ENCODE measurements at places on chromosomes 13 and 19.
A peak's percentile ranks its signal among the peaks of the same experiment; 100 is the strongest.

DNA sequence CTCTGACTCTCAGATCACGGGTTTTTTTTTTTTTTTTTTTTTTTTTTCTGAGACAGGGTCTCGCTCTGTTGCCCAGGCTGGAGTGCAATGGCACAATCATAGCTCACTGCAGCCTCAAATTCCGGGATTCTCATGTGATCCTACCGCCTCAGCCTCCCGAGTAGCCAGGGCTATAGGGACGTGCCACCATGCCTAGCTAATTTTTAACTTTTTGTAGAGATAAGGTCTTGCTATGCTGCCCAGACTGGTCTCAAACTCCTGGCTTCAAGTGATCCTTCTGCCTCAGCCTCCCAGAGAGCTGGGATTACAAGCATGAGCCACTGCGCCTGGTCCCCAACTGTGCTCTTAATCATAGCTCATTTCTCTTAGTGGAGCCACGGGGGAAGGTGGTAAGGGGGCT lies 4.6 kb upstream of the GRAMD1A start:
- DNase-seq = no peak

DNA sequence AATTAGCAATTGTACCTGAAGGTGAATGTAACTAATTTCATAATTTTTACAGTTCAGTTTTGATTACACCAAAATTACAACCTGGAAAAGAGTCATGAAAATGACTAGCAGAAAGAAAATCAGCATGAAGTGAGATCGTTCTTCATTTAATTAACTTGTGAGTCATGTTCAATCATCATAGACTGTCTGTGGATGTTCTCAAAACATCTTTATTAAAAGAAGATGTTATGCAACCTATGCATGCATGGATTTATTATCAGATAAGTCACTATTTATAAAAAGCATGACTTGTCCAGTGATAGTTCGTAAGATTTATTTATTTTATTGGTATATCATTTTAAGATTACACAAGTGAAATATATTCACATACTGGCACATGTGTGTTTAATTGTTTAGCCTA lies 245.9 kb downstream of the ITGBL1 start:
- DNase-seq = no peak

GRCh38 chr13:74755065-74755464 lies 620.9 kb upstream of the KLF12 start:
- no peak for DNase-seq

DNA sequence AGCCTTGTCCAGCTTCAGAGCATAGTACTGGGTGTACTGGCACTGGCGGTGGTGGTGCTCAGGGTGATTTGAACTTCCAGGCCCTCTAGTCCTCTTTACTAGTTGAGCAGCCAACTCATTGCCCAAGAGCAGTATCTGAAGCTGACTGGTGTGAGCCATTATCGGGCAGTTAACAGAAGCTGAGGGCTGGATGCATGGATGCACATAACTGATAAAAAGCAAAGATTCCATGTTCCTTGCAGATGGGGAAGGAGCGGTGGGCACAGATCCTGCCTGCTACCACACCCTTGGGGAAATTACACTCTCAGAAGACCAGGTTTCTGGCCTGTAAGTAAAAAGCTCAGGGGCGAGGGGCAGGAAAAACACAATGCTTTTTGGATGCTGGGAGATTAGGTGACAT lies 499.4 kb upstream of the ARGLU1 start:
- DNase-seq = no peak

- no peak for DNase-seq
Observed at GRCh38 chr13:50406831-50407230, 391.6 kb downstream of the KCNRG start.

GRCh38 chr19:38649305-38650171 lies 2.1 kb downstream of the ACTN4 start:
- DNase-seq = no peak

GRCh38 chr13:42272804-42273175 lies 838 bp downstream of the AKAP11 start:
- DNase-seq = no peak

DNA sequence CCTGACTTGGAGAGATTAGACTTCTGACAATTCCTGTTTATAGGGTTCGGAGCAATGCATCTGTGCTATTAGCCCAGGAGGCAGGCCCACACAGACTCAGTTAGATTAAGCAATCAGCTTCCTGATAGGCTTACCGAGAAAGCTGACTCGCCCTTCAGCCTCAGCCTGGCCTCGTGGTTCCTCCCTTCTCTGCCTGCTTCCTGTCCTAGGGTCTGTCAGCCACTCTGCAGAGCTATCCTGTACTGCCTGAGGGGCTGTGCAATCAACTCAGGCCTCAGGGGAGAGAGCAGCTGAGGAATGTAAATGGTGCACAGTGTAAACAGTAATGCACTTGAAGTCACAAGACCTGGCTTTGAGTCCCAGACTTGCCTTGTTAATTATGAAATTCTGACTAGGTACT lies 30.7 kb downstream of the HTR2A start:
- peak; percentile 41 for DNase-seq

DNA sequence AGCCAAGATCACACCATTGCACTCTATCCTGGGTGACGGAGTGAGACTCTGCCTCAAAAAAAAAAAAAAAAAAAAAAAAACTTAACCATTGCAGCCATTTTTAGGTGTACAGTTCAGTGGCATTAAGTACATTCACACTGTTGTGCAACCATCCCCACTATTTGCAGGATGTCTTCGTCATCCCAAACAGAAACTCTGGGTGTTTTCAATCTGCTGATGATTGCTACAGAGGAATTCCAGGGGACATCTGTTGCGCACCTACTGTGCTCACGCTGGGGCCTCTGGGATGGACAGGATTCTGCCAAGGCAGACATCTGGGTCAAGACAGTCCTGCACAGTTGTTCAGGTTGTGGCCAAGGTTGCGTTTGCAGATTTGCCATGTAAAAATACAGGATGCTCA lies 2.4 kb upstream of the APOC4 start:
- no peak for DNase-seq

- DNase-seq = no peak
Observed at GRCh38 chr13:41611385-41611784, 154.0 kb downstream of the RGCC start.

GRCh38 chr13:44292545-44292944 lies 81.1 kb upstream of the SERP2 start:
- no peak for DNase-seq

GRCh38 chr13:49533591-49534269 lies 38.0 kb downstream of the PHF11 start:
- no peak for DNase-seq

- DNase-seq = no peak
Observed at GRCh38 chr13:19645000-19645399, 11.5 kb downstream of the MPHOSPH8 start.

- no peak for DNase-seq
Observed at GRCh38 chr19:16200038-16201010, 2.6 kb downstream of the AP1M1 start.

DNA sequence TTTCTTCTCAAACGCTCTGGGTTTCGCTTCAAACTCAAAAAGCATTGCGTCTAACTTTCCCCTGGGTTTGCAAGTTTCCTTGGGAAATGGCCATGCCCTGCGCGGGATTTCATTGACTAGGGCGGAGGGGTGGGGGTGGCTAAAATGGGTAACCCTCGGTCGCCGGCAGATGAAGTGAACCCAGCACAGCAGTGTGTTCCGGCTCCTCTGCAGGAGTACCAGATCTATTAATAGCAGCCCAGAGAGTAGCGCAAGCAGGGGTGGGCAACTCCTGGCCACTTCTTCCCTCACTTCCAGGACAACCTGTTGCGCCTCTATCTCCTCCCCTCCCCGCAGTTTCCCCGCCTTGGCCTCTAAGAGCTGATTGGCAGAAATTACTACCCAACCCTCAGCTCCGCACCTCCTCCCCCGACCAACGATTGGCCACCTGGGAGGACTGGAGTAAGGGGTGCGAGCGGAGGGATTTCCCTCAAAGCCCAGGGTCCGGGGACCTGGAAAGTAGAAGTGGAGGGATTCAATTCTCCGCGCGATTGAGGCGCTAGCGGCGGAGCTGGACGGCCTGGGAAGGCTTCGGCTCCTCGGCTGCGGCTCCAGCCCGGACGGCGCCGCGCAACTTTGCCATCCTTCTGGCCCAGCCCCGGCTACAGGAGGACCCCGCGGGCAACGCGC lies at the start of gene FREM2:
TSS of gene FREM2 (plus strand) at position 501 of the 669 bp plus-strand sequence. CDS start 268 bp downstream, outside the sequence.
- peak; percentile 86 for DNase-seq

DNA sequence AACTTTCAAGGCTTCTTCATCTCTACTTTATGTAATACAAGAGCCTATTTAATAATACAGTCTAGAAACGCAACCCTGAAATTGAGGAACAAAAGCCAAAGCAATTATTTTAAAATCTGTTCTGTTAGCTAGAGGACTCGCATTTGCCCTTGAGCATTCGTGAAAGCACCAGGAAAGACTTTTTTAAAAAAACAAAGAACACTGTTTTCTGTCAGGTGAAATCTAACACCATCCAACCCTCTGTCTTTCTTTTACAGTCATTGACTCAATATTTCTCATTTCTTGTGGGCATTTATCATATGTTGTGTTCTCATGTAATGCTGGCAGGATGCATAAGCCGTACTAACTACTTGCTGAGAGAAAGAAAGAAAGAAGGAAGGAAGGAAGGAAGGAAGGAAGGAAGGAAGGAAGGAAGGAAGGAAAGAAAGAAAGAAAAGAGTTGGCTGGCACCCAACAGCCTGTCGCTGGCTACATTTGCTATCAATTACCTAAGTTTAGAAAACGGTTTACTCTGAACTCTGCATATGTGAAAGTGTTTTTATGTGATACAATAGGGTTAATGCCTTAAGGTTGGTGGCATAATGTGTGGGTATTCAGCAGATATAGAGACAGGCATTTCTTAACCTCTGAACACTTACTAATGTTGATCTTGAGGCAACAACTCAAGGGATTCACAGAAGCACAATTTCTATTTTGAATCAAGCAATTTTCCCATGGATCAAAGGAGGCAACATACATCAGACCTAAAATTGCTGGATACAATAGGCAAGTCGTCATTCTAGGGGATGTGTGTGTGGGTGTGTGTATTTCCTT lies 445.4 kb downstream of the DCT start:
- peak; percentile 55 for DNase-seq

- peak; percentile 37 for DNase-seq
Observed at GRCh38 chr19:18637673-18638630, 1.1 kb downstream of the KLHL26 start.

GRCh38 chr13:41561170-41561569 lies 103.8 kb downstream of the RGCC start:
- no peak for DNase-seq

DNA sequence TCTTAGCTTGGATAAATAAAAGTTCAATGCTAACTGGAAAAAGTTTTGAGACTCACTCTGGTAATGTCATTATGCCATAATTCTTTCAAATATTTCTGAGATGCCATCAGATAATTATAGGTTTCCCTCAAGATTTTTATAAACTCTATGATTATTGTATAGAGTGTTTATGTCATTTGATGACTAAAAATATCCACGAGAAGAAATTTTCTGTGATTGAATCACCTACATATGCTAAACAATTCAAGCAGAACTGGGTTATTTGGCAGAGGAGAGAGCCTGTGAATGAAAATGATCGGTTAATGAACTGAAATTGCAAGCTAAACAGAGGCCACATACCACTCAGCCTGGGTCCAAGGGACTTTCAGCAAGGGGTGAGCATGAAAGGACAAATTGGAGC lies 92.6 kb upstream of the TSC22D1 start:
- no peak for DNase-seq

DNA sequence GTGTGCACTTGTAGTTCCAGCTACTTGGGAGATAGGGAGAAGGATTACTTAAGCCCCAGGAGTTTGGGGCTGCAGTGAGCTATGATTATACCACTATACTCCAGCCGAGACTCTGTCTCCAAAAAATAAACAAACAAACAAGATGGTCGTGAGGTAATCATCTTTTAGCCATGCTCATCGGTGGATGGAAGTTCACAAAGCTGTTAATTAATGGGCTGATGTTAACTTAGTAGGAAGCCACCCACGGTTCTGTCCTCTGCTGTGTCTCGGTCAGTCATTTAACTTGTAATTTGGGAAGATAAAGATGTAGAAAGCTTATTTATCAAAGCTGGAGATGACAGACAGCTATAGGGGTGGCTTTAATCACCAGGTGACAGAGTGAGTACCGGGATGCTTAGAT lies 64.9 kb downstream of the ARHGEF18 start:
- DNase-seq = no peak

- no peak for DNase-seq
Observed at GRCh38 chr19:29796173-29796573, 15.6 kb upstream of the CCNE1 start.

GRCh38 chr13:28658539-28658795 lies 463 bp upstream of the POMP start:
- DNase-seq = no peak

- DNase-seq = no peak
Observed at GRCh38 chr19:28596561-28597071, 616.3 kb downstream of the UQCRFS1 start.

DNA sequence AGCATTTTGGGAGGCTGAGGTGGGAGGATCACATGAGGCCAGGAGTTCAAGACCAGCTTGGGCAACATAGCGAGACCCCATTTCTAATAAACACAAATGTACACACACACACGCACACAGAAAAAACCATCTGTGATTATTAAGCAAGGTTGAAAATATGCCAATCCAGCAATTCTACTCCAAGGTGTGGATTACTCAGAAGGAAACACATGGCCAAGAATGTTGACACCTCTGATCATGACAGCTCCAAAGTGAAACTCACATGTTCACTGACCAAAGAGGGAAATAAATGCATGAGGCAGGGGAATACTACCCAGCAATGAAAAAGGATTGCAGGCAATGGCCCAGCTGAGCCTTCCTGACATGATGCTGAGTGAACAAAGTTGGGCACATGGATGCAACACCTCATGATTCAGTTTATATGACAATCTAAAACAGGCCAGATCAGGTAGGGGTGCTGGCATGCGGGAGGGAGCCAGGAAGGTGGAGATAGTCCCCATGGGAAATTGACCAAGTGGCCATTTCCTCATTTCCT lies 4.4 kb downstream of the DOCK6 start:
- DNase-seq = no peak

DNA sequence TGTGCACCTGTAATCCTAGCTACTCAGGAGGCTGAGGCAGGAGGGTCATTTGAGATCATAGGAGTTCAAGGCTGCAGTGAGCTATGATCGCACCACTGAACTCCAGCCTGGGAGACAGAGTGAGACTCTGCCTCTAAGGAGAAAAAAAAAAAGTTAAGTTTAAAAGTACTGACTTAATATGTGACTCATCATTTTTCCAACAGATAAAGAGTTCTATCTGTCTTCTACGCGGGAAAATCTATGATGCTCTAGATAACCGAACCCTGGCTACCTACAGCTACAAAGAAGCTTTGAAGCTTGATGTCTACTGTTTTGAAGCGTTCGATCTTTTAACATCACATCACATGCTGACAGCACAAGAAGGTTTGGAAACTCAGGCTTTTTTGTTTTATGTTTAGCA lies 7.2 kb downstream of the CDC16 start:
- DNase-seq = no peak

DNA sequence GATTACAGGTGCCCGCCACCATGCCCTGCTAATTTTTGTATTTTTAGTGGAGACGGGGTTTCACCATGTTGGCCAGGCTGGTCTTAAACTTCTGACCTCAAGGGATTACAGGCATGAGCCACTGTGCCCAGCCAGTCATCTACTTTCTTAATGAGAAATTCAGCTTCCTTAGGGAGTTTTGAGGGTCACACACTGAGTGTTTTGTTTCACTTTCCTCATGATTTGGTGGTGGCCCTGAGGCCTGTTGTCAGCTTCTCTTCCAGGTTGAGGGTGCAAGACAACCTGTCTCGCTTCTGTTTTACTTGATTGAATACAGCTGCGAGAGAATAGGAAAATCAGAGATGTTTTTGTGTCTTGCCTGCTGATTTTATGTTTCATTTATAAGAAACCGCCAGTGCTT lies 9.9 kb downstream of the FRY start:
- no peak for DNase-seq

Data from HAP-1 (cell line).